Hematopoietic multipotent progenitor cell treated with erythropoietin and hydrocortisone succinate and interleukin-3 and kit ligand, for 6 days (in vitro differentiated cells): ENCODE measurements at places on chromosomes 4 and X.

GRCh38 chrX:20147561-20147960 is 5.9 kb upstream of the EIF1AX start:
- no peak for DNase-seq

- DNase-seq: no peak
These were observed 4.5 kb upstream of the PDE6B start for GRCh38 chr4:620851-621261.

DNA sequence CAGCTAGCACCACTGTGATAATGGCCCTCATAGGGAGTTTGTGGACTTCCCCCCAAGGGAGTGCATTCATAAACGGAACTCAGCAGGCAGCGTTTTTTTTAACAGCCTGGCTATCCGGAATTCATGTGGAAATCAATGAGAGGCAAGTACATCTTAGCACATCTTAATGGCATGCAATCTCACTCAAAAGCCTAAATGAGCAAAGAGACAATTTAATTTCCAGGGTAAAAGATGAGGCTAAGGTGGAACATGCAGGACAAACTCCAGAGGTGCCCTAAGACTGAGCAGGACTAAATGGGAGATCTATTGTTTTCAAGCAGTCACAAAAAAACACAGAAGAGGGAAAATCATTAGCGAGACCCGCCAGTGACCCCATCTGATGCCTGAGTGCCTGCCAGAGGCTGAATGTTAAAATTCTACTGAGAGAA is 243.5 kb upstream of the KCNIP4 start:
- DNase-seq: no peak

- no peak for DNase-seq
These were observed 558.2 kb upstream of the DIPK2B start for GRCh38 chrX:45758738-45759397.

- no peak for DNase-seq
These were observed 11.4 kb downstream of the HTRA3 start for GRCh38 chr4:8280876-8281440.
